Stimulated activated CD4-positive, alpha-beta T cell treated with anti-CD3 and anti-CD28 coated beads, Interleukin-12 subunit alpha, Interleukin-12 subunit beta, amount 100 ng/mL, for 24 hours (primary cell): ENCODE measurements at places on chromosomes 5 and 9.

DNA sequence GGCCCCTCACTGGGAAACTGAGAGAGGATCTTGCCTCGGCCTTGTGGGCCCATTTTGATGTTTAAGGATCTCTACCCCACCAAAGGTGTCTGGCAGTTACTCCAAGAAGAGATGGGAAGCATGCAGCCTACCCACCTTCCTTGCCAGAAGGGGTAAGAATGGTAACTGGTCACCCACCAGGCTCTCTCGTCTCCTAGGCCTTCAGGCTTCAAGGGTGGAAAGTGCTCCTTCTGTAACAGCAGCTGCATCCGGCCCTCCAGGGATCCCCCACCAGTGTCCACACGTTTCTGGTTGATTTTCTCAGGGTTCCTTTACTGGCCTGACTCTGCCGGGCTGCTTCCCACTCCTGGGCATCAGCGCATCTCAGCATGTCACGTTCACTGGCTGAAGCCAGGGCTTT is 204.4 kb upstream of the IRX1 start:
- DNase-seq: no peak

GRCh38 chr9:133080161-133080560 is 18.4 kb downstream of the CEL start:
- no peak for DNase-seq

DNA sequence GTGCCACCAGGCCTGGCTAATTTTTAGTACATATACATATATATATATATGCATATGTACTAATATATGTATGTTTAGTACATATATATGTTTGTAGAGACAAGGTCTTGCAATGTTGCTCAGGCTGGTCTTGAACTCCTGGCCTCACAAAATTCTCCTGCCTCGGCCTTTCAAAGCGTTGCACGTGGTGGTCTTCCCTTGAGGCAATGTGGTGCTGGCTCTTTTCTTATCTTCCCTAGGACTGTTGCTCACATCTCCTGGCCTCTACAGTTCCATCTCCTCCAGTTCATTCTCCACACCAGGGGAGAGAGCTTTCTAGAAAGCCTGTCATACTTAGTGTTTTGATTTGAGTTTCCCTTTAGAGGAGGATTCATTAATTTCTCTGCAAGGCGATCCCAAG is 28.9 kb upstream of the TGFBR1 start:
- DNase-seq: no peak

DNA sequence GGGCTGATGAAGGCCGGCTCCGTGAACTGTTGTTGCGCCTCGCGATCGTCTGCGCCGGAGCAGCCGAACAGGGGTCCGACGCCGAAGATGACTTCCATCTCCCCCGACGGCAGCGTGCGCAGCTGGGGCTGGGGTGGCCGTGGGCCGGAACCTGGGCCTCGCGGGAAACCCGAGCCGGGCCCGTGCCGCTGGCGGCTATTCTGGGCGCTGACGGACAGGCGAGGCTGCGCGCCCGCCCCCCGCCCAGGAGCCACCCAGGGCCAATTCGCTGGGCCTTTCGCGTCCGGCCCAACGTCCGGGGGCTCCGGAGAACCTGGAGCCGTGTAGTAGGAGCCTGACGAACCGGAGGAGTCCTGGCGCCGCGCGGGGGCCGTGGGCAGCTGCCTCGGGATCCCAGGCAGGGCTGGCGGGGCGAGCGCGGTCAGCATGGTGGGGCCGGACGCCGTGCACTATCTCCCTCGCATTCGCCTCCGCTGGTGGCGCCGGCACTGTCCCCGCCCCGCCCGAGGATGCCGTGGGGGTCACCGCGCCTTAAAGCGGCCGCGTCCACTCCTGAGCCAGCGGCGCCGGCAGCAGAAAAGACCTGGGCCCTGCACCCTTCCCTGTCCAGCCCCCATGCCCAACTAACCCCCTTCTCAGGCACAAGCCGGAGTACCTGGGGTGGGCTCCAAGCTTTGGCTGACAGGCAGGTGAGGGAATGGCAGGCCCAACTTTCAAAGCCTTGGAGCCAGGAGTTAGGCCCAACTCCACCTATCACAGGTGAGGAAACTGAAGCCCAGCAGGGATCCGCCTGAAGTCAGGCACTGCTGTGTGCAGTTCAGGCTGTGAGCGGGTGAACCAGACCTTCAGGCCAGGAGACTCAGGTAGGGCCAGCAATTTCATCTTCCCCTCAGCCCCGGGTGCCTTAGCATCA is at the start of gene PROB1:
PROB1 (minus strand) TSS at position 451 of the 913 bp plus-strand sequence; CDS start at position 428, 23 bp downstream.
- DNase-seq: no peak

GRCh38 chr5:174314261-174314660 is 268.8 kb downstream of the NSG2 start:
- DNase-seq: no peak

GRCh38 chr5:68405026-68405684 is 189.6 kb downstream of the PIK3R1 start:
- no peak for DNase-seq

- DNase-seq: no peak
These were observed 49.6 kb downstream of the GNA14 start for GRCh38 chr9:77598524-77598923.
